ENCODE measurements at places on chromosomes 1 and 21.

DNA sequence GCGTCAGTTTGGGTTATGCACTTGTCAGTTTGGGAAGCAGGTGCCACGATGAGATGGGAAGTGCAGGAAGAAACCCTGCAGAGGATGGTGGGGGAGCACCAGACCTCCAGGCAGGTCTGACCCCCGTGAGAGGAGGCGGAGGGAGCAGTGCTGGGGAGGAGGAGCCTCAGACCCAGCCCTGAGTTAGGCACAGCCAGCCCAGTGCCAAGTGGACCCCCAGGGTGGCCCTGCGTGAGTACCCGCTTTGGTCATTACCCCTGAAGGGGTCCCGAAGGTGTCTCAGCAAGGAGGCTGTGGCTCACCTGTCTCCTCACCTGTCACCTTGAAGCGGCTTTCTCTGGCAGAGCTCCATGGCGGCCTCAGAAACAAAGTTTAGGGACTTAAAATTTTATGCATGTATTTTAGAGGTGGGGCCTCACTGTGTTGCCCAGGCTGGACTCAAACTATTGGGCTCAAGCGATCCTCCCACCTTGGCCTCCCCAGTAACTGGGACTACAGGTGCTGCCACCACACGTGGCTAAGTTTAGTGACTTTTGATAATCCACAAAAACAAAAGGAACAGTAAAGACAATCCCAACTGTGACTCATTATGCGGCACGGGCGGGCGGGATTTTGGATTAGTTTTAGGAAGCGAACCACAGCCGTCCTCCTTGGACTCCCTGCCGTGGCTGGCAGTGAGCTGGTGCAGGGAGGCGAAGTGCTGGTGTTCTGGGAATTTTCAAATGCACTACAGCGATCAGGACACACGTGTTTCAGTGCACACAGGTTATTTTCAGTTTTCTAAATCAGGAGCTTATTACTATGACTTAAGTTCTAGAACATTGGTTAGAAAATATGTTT lies 4.7 kb downstream of the AGPAT3 start:
- DNase-seq, result no peak

DNA sequence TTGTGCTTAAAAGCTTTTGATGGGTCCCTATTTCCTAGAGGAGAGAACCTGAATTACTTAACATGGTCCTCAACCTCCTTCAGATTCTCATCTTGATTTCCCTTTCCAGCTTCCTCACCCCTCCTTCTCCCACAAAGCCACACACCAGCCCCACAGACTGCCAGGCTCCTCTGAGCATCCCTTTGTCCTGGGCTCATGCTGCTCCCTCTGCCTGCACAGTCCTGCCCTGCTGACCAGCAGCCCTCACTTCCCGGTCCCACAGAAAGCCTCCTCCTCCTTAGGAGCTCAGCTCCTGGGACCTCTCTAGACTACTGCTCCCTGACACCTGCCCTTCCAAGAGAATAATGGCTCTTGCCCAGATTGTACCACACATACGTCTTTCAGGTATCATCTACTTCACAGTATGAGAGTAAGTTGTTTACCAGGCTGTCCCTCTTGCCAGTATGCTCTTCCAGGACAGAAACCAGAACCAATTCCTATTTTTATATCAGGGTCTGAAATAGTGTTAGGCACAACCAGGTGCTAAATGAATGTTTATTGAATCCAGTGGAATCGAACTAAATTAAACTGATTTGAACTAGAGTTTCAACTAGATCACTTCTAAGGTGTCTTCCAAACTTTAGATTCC lies 373.4 kb downstream of the LMX1A start:
- no peak for DNase-seq

DNA sequence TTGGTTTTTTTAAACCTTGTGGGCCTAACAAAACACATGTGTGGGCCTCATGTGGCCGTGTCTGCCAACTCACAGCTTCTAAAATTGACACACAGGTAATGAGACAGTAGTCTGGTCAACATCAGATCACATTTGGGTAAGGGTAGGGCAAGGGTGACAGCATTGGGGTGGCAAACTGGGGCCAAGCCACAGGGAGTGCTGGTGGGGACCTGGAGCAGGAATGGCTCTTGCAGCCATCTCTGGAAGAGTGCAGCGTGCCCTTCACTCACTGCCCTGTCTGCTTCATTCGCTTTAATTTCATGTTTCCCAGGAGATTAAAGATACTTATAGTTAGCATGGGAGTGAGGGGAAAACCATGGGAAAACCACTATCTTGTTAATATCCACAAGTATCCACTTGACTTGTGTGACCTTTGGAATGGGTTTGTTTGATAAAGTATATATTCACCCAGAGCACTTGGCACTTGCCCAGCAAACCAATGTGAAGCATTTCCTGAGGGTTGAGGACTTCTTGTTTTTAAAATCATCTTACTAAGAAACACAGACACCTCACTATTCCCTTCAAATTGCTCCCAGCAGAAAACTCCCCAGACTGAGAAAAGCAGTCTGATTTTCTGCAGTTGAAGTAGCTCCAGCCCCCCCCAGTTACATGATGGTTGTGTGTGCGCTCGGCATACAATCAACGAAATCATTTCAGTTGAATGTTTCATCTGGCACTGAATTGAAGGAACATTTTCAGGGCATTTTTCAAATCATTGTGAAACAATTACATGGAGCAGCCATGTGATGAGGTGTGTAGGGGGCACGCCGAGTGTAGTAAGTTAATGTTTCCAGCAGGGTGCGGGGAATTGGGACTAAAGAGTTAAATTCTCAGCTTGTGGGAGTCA lies 175.7 kb downstream of the VPS13D start:
- DNase-seq, result no peak

GRCh38 chr1:6148497-6149241 lies 31.5 kb downstream of the CHD5 start:
- DNase-seq, result peak; percentile 73

DNA sequence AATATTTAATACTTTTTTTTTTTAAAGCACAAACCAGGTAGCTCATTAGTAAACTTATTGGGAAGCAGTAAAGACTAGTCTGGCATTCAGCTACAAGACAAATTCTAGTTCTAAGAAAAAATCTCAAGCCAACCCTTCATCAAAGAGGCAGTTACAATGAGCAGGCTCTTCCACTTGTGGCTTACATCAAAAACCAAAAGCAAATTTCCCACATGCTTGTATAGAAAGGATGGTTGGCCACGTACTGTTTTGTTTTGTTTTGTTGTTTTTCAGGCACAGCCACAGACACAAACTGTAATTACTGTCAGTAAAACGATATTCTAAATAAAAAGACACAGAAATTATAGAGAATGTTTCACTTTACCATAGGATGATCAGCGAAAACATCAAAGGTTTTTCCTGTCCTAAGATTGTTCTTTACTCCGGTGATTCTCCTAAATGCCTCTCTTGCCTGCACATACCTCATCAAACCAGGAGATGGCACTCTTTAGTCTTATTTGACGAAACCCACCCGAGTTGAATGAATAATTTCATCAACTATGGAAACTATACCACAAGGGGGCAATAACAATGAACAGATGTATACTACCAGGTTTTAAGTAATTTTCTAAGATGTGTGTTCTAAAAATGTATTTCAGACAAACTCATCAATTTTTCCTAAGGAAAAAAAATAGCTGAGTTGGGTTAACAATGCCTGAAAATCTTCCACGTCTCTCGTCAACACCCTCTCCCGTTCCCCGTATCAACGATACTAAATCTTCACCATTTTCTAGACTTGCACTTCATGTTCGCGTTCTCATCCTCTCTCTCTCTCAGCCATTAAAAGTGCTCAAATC lies 26.9 kb downstream of the RPL5 start:
- peak; percentile 20 for DNase-seq

DNA sequence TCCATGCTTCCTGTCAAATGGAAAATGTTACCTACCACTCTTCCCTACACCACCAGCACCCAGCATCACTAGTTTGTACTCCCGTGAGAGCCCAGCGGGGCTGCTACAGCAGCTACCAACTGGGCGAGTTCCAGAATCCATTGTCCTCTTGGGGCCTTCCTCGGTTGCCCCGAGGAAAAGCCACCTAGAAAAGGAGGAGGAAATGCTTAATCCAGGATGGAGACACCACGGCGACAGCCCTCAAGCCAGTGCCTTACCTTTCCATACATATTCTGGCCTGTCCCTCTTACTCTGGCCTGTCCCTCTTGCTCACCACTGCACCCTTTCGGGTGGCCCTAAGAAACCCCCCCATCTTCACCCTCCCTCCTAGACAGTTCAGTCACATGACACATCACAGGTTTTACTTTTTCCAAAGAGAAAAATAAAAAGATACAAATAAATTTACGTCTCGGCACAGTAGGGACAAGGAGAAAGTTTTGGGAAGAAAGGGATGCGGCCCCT lies 478 bp downstream of the RIT1 start:
- peak; percentile 22 for DNase-seq

DNA sequence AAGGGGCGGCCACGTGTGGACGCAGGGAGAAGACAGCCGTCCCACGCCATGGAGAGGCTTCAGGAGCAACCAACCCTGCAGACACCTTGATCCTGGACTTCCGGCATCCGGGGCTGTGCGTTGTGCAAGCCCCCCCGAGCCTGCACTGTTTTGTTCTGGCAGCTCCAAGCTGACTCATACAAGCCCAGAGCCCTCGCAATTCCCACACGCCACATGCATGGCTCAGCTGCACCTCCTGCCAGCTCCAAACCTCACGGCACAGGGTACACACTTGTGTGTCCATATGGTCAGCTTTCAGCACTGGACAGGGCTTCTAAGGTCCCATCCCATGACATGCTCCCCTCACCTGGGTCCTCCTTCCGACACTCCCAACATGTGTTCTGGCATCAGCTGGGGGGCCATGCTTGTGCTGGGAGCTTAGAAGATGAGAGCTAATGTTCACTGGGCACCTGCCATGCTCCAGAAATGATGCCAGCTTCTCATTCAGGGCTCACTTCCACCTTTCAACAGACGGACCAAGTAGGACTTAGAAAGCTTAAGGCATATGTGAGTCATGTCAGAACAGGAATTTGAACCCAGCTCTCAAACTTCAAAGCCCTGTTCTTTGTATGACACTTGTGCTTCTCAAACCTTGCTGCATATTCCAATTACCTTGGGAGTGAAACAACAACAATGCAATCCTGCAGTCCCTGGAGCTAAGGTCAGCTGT lies 137.3 kb downstream of the PGBD5 start:
- DNase-seq, result no peak

- DNase-seq, result no peak
Observed at GRCh38 chr1:116370181-116370580, 2.9 kb upstream of the ATP1A1 start.

DNA sequence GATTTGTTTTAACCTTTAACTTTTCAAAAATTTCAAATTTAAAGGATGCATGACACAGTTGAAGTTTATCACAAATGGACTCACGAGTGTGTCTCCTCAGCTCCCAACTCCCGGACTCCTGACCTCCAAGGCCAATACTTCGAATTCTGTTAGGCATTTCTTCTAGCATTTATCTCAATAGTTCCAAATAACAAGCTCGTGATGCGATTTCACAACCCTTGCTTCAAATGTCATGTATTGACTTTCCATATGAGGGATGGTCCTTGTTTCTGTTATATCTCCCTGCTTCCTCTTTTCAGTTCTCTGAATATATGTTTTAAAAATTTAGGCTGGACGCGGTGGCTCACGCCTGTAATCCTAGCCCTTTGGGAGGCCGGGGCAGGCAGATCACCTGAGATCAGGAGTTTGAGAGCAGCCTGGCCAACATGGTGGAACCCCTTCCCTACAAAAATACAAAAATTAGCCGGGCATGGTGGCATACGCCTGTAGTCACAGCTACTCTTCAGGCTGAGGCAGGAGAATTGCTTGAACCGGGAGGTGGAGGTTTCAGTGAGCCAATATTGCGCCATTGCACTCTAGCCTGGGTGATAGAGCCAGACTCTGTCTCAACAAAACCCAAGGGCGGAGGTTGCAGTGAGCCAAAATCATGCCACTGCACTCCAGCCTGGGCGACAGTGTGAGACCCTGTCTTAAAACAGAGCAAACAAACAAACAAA lies 52.0 kb upstream of the TINAGL1 start:
- no peak for DNase-seq

DNA sequence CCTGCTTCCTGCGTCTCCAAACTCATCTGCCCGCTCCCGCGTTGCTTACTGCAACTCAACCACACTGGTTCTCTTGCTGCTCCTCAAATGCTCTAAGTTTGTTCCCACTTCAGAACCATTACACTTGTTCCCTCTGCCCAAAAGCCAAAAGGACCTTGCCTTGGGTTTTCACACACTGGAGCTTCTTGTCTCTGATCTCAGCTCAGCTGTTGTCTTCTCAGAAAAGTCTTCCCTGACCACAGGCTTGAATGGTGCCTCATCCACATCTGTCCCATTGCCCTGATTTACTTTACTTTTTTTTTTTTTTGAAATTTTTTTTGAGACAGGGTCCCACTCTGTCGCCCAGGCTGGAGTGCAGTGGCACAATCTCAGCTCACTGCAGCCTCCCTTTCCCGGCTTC lies 44.3 kb upstream of the SYT14 start:
- DNase-seq, result no peak

- no peak for DNase-seq
Observed at GRCh38 chr21:21530680-21531079, 532.5 kb downstream of the NCAM2 start.

GRCh38 chr1:151036356-151036755 lies at the start of gene BNIPL:
Gene BNIPL (plus strand): TSS chr1:151036586. CDS start chr1:151036726, 140 bp downstream.
- DNase-seq, result no peak

- DNase-seq, result peak; percentile 88
Observed at GRCh38 chr1:32335790-32336590, at the start of gene MARCKSL1. Gene MARCKSL1 (minus strand): TSS chr1:32336233. CDS start chr1:32336033, 200 bp downstream.

DNA sequence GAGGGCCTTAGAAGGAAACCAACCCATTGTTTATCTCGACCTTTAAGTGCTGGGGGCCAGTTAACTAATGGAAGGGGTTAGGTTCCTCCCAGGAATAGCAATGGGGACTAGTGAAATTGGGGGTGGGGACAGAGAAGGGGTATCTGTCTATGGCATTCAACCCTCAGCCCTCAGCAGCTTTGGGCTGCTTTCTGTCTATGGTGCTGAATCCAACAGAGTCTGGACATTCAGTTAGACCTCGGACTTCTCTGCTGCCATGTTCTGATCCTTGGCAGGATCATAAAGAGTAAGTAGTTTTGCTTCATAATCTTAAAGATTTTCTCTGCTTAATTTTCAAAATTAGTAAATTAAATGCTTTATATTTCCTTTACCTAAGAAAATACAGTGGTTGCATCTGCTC lies 2.6 kb upstream of the EPHA10 start:
- DNase-seq, result no peak

- no peak for DNase-seq
Observed at GRCh38 chr21:43024439-43025136, 50.2 kb downstream of the PKNOX1 start.

GRCh38 chr21:24428591-24429199 lies 1178.6 kb downstream of the MRPL39 start:
- DNase-seq, result no peak

DNA sequence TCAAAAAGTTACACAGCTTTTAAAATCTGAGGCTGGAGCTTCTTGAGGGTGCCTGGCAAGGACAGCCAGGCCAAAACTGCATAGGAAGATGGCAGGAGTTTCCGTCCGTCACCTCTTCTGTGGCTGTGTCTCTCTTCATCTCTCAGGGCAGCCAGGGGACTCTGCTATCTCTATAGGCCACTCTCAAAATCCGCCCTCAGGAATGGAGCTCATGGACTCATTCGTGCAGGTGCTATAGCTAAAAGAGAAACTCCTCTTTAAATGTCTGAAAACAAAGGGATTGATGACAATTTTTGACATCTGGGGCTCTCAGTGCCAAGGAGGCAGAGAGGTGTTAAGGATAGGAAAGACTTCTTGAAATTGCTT lies 27.2 kb downstream of the OVAAL start:
- DNase-seq, result no peak

GRCh38 chr1:208240662-208241355 lies 3.4 kb downstream of the PLXNA2 start:
- no peak for DNase-seq

All from stimulated activated CD4-positive, alpha-beta T cell treated with anti-CD3 and anti-CD28 coated beads, Interleukin-2, amount 100 ng/mL, for 24 hours (primary cell).